ENCODE measurements at places on chromosomes 3 and 15. TPM values are rescaled to one million over a fixed set of nuclear protein-coding genes. Genes with fewer than 3 reads are reported as not detected.
A peak's percentile ranks its signal among the peaks of the same experiment; 100 is the strongest.

- H3K27me3 ChIP-seq = no peaks in the 10 kb centered on the region
- H3K36me3 ChIP-seq = no peaks in the 10 kb centered on the region
- H3K4me1 ChIP-seq = no peaks in the 10 kb centered on the region
These were observed 1.9 kb downstream of the TNIK start for GRCh38 chr3:171458071-171458863.

DNA sequence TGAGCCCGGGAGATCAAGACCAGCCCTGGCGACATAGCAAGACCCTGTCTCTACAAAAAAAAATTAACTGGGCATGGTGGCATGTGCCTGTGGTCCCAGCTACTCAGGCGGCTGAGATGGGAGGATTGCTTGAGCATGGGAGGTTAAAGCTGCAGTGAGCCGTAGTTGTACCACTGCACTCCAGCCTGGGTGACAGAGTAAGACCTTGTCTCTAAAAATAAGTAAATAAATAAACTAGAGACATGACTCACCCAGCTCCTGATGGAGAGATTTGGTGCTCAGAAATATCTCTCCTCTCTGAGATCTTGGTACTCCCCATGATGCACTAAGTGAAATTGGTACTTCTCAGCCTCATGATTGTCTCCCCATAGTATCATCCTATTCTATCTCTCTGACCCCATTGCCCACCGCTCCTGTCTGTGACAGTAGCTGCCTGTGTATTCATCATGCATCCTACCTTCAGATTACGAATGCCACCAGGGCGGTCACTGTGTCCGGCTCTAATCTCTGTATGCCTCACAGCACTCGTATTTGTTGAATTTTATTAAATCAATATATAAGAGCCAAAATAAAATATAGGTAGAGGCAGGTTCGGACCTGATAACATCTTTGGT lies 50.9 kb downstream of the ABHD2 start:
- H3K27me3 ChIP-seq = no peaks in the 10 kb centered on the region
- DNase-seq = peak; percentile 42
- peaks cover 5% of the 10 kb centered on the region for H3K36me3 ChIP-seq
- no peak overlapping the region for H3K4me3 ChIP-seq
- no peak overlapping the region for H3K27ac ChIP-seq

DNA sequence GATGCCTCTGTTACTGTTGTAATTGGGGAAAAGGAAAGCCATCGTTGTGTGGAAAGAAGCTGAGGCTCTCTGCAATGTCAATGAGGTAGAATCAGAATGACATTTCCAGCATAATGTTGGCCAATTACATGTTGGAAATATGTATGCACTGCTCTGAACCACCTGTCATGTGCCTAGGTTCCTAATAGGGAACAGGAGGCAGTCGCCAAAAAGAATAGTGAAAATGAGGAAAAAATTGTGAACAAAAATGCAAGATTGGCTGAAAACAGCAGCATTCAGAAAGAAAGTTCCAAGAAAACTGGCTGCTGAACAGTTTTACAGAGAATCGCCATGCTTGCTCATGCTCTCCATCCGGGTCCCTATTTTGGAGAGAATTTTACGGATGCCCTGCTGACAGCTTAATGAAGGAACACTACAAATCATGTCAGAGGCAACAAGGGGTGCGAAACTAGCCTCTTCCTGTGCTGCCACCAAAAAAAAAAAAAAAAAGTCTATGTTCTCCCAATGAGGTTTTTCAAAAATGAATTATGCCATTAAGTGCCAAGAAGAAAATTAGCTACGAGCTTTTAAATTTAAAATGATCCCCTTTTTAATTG lies 305.9 kb upstream of the ARRDC4 start:
- no peak for DNase-seq
- no peak overlapping the region for H3K27ac ChIP-seq
- no peaks in the 10 kb centered on the region for H3K4me1 ChIP-seq

The CCRL2 gene
- total RNA-seq = 1.9 TPM

DNA sequence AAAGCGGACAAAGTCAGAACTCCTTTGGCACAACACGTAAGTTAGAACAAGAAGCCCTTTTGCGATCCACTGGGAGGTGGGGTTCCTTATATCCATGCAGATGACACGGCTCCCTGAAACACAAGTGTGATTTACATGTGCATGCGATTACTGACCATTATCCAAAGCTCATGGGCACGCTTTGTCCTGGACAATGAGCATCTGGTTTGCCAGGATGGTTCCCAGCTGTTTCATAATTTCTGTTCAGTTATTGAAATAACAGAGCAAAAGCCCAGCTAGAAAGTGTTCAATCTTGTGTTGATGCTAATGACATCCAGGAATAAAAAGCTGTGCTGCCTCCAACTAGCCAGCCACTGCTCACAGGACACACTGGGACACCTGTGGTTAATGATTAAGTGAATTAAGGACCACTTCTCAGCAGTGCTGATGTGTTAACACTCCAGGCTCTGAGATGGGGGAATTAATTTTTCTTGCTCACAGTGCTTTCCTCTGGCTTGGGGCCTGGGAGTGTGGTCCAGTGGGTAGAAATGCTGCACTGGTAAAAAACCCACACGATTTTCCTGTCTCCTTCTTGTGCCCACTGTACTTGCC lies 123.1 kb upstream of the SLC2A2 start:
- no peak for DNase-seq
- H3K4me3 ChIP-seq = no peak overlapping the region
- no peaks in the 10 kb centered on the region for H3K36me3 ChIP-seq
- no peaks in the 10 kb centered on the region for H3K27me3 ChIP-seq
- peaks cover 9% of the 10 kb centered on the region for H3K4me1 ChIP-seq
- H3K27ac ChIP-seq = no peak overlapping the region

DNA sequence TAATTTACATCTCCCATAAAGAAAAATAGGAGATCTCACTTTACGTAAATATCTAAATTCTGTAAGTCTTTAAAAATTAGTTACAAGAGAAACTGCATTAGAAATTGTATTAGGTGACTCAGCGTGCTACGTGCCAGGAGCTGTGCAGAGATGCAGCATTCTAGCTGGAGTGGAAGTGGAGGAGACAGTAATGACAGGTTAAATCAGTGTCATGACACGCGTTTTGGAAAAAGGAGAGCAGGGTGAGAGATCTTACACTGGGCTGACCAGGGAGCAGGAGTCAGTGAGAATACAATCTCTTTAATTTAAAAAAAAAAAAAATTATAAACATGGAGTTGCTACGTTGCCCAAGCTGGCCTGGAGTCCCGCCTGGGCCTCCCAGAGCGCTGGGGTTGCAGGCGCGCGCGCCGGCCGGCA lies 635 bp downstream of the TUBGCP5 start:
- peaks cover 5% of the 10 kb centered on the region for H3K36me3 ChIP-seq
- H3K27ac ChIP-seq = peak overlapping the region; percentile 86
- peak overlapping the region; percentile 23 for H3K4me3 ChIP-seq

GRCh38 chr3:151724576-151725562 lies 8.9 kb upstream of the AADACL2 start:
- H3K27ac ChIP-seq = no peak overlapping the region
- H3K4me1 ChIP-seq = no peaks in the 10 kb centered on the region
- no peaks in the 10 kb centered on the region for H3K36me3 ChIP-seq
- DNase-seq = no peak

- no peak for DNase-seq
- H3K27me3 ChIP-seq = no peaks in the 10 kb centered on the region
- no peaks in the 10 kb centered on the region for H3K36me3 ChIP-seq
- peak overlapping the region; percentile 47 for H3K4me3 ChIP-seq
- H3K4me1 ChIP-seq = peaks cover 10% of the 10 kb centered on the region
These were observed 567 bp downstream of the TICRR start for GRCh38 chr15:89575656-89576416.

The SYNPR gene
- total RNA-seq = not detected

The MED12L gene
- total RNA-seq = 25.0 TPM

- H3K4me1 ChIP-seq = no peaks in the 10 kb centered on the region
- H3K27ac ChIP-seq = no peak overlapping the region
- no peaks in the 10 kb centered on the region for H3K36me3 ChIP-seq
These were observed 1.8 kb downstream of the NME9 start for GRCh38 chr3:138327831-138328230.

DNA sequence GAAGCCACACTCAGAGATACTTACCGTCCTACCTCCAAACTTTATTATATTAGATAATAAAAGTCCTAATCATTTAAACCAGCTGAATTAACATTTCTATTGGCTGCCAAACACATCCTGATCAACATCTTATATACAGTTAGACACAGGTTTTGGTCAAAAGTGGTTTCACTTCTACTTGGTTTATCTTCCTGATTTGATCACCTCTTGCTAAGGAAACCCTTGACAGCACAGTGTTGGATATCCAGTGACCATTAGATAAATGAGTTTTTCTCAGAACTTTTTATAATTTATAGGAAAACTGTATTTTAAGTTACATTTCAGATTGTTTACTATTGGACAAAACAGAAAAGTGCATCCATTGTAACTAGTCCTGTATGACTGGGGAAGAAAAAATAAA lies 198.4 kb upstream of the NR2F2 start:
- no peaks in the 10 kb centered on the region for H3K4me1 ChIP-seq
- H3K4me3 ChIP-seq = no peak overlapping the region

- H3K4me1 ChIP-seq = peaks cover 3% of the 10 kb centered on the region
- no peak for DNase-seq
These were observed 20.2 kb downstream of the RNF13 start for GRCh38 chr3:149833241-149833640.

- no peaks in the 10 kb centered on the region for H3K27me3 ChIP-seq
- H3K27ac ChIP-seq = no peak overlapping the region
- peaks cover 31% of the 10 kb centered on the region for H3K36me3 ChIP-seq
- H3K4me1 ChIP-seq = peaks cover 5% of the 10 kb centered on the region
- DNase-seq = no peak
- H3K4me3 ChIP-seq = no peak overlapping the region
These were observed 27.4 kb upstream of the ALPK3 start for GRCh38 chr15:84789762-84790161.

The XCR1 gene
- total RNA-seq = not detected

The KCTD6 gene
- total RNA-seq = 7.2 TPM

GRCh38 chr15:87362531-87362930 lies 894.0 kb downstream of the NTRK3 start:
- H3K4me3 ChIP-seq = no peak overlapping the region
- H3K27me3 ChIP-seq = no peaks in the 10 kb centered on the region
- H3K27ac ChIP-seq = no peak overlapping the region
- no peaks in the 10 kb centered on the region for H3K4me1 ChIP-seq
- DNase-seq = no peak

DNA sequence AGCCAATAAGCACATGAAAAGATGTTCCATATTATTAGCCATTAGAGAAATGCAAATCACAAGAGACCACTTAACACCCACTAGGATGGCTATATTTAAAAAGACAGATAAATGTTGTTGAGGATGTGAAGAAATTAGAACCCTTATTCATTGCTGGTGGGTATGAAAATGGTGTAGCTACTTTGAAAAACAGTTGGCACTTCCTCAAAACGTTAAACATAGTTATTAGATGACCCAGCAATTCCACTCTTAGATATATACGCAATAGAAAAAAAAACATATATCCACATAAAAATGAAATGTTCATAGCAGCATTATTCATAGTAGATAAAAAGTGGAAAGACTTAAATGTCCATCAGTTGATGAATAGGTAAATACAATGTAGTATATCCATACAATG lies 47.1 kb upstream of the TERB2 start:
- H3K27me3 ChIP-seq = no peaks in the 10 kb centered on the region
- H3K4me1 ChIP-seq = no peaks in the 10 kb centered on the region
- no peak for DNase-seq
- no peaks in the 10 kb centered on the region for H3K36me3 ChIP-seq
- no peak overlapping the region for H3K4me3 ChIP-seq
- H3K27ac ChIP-seq = no peak overlapping the region

DNA sequence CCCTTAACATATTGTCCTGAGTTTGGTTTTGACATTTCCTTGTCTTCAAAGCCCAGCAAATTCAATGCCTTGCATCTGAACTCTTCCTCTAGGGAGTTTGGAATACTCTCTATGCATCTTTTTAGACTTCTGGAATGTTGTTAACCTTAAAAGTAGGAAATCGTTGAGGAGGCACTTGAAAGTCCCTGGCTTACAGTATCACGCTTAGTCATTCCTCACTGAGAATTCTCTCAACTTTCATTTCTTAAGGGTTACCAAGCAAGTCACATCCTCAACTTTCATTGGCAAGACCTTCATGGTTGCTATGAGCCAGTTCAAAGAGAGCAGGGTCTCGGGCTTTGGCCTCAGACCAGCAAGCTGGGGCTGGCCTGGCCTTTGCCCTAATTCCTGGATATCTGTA lies 89.9 kb downstream of the ASB7 start:
- DNase-seq = no peak
- no peak overlapping the region for H3K4me3 ChIP-seq
- H3K4me1 ChIP-seq = no peaks in the 10 kb centered on the region
- H3K36me3 ChIP-seq = no peaks in the 10 kb centered on the region

The TRH gene
- total RNA-seq = not detected

The DCLK3 gene
- not detected for total RNA-seq

The CHRM5 gene
- not detected for total RNA-seq

GRCh38 chr3:132038198-132038825 lies 3.5 kb upstream of the CPNE4 start:
- H3K27me3 ChIP-seq = peaks cover 23% of the 10 kb centered on the region
- H3K27ac ChIP-seq = no peak overlapping the region
- H3K4me1 ChIP-seq = no peaks in the 10 kb centered on the region
- no peaks in the 10 kb centered on the region for H3K36me3 ChIP-seq

The C3orf85 gene
- not detected for total RNA-seq

DNA sequence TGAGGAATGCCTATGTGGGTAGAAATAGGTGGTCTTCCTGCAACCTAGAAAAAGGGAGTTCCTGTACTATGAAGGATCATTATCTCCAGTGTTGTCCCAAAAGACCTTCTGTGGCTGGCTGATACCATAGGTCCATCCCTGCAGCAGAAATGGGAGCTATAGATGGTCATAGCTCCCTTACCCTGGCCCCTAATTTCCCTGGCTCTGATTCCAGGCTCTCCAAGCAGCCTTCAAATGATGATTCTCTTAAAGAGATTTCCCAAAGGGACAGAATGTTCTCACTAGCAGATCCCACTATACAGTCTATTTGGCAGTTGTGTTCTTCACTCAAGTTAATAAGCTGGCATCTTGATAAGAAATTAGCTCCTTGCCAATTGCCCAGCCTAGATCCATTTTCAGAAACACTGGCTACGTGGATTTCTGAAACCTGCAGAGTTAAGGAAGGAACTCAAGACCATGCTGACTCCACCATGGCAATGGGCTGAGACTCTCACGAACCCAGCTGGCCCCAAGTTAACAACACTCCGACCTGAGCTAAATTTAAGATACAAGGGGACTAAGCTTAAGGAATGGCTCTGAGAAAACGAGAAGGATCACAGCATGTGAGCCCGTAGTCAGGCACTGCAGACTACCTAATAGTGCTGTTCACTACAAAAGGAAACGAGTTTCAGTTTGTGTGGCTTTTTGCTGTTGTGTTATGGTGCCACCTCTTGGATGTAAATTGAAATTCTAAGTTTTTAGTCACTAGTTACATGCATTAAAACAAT lies 11.4 kb downstream of the C15orf40 start:
- H3K4me1 ChIP-seq = no peaks in the 10 kb centered on the region
- DNase-seq = peak; percentile 26
- H3K36me3 ChIP-seq = no peaks in the 10 kb centered on the region
- H3K27ac ChIP-seq = no peak overlapping the region

Data from adrenal gland (tissue), 19 donors.